ENCODE measurements at places on chromosomes 7 and 10. TPM values are rescaled to one million over a fixed set of nuclear protein-coding genes. Genes with fewer than 3 reads are reported as not detected.

The CALD1 gene
- polyA plus RNA-seq, result 303 TPM

The CPVL gene
- 0.16 TPM for polyA plus RNA-seq

The CLCN1 gene
- 0.12 TPM for polyA plus RNA-seq

- DNase-seq, result no peak
- H3K27me3 ChIP-seq, result no peaks in the 10 kb centered on the region
- H3K36me3 ChIP-seq, result no peaks in the 10 kb centered on the region
- H3K4me1 ChIP-seq, result 0 out of 2 replicates have a peak, but pooled peaks cover 8% of the 10 kb centered on the region
- no peak overlapping the region for H3K4me3 ChIP-seq
These were observed 150.3 kb downstream of the AHR start for GRCh38 chr7:17448479-17449423.

GRCh38 chr7:141754939-141755338 lies 9.0 kb upstream of the TAS2R3 start:
- H3K27ac ChIP-seq, result no peak overlapping the region
- H3K36me3 ChIP-seq, result peaks cover 84% of the 10 kb centered on the region
- H3K27me3 ChIP-seq, result no peaks in the 10 kb centered on the region
- no peaks in the 10 kb centered on the region for H3K4me1 ChIP-seq

DNA sequence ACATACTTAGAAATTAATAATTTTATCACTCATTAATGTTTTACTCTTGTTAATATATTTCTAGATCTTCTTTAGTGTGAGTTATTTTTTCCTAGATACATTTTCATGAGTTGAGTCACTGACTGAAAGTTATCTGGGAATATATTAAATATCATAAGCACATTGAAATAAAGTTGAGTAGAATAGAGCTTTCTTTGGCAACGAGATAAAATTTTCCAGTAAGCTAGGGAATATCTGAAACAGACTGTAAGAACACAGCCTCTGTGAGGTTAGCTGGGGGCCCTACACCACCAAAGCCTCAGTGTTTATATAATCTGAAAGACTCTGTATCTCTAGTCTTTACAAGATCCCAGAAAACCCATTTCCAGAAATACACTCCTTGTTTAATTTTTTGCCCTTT lies 347.8 kb upstream of the PLXDC2 start:
- no peaks in the 10 kb centered on the region for H3K4me1 ChIP-seq
- no peaks in the 10 kb centered on the region for H3K27me3 ChIP-seq
- H3K4me3 ChIP-seq, result no peak overlapping the region
- H3K27ac ChIP-seq, result no peak overlapping the region
- H3K36me3 ChIP-seq, result no peaks in the 10 kb centered on the region
- no peak for DNase-seq

- peaks cover 76% of the 10 kb centered on the region for H3K36me3 ChIP-seq
- H3K27me3 ChIP-seq, result no peaks in the 10 kb centered on the region
- DNase-seq, result peak; percentile 59
- H3K27ac ChIP-seq, result no peak overlapping the region
- H3K4me1 ChIP-seq, result peaks cover 21% of the 10 kb centered on the region
- no peak overlapping the region for H3K4me3 ChIP-seq
These were observed 152.0 kb downstream of the SVIL start for GRCh38 chr10:29482591-29483431.

The GPR22 gene
- 0.03 TPM for polyA plus RNA-seq

GRCh38 chr7:116591202-116592040 lies 66.6 kb downstream of the CAV1 start:
- peak overlapping the region; percentile 16 for H3K4me3 ChIP-seq
- peaks cover 15% of the 10 kb centered on the region for H3K4me1 ChIP-seq
- DNase-seq, result peak; percentile 11
- H3K27ac ChIP-seq, result 0 out of 2 replicates have a peak overlapping the region, but pooled peaks have one; percentile 8
- no peaks in the 10 kb centered on the region for H3K36me3 ChIP-seq
- no peaks in the 10 kb centered on the region for H3K27me3 ChIP-seq

DNA sequence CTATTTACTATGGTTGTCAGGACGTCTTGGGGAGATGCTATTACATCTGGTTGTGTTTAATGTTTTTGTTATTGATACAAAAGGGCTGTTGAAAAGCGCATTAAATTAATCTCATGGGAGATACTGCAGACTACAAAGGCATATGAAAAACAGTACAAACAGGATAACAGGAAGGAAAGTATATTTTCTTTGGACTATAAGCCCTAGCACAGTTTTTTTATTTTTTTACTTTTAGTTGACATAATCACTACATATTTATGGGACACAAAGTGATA lies 341.3 kb downstream of the ARL4A start:
- H3K27me3 ChIP-seq, result peaks cover 5% of the 10 kb centered on the region
- DNase-seq, result no peak
- H3K27ac ChIP-seq, result no peak overlapping the region
- no peaks in the 10 kb centered on the region for H3K4me1 ChIP-seq
- no peaks in the 10 kb centered on the region for H3K36me3 ChIP-seq

- H3K4me1 ChIP-seq, result no peaks in the 10 kb centered on the region
- no peaks in the 10 kb centered on the region for H3K36me3 ChIP-seq
- DNase-seq, result no peak
- H3K4me3 ChIP-seq, result no peak overlapping the region
These were observed 55.5 kb upstream of the FAM171A1 start for GRCh38 chr10:15426558-15426957.

- H3K27me3 ChIP-seq, result no peaks in the 10 kb centered on the region
- H3K36me3 ChIP-seq, result no peaks in the 10 kb centered on the region
- DNase-seq, result no peak
- H3K4me1 ChIP-seq, result no peaks in the 10 kb centered on the region
- no peak overlapping the region for H3K27ac ChIP-seq
- no peak overlapping the region for H3K4me3 ChIP-seq
These were observed 198.0 kb downstream of the CAMK1D start for GRCh38 chr10:12547301-12547771.

- H3K27ac ChIP-seq, result no peak overlapping the region
- H3K36me3 ChIP-seq, result no peaks in the 10 kb centered on the region
- no peaks in the 10 kb centered on the region for H3K27me3 ChIP-seq
- H3K4me1 ChIP-seq, result peaks cover 9% of the 10 kb centered on the region
- no peak overlapping the region for H3K4me3 ChIP-seq
These were observed 32.6 kb downstream of the NUDT1 start for GRCh38 chr7:2274666-2275065.

The MRPS17 gene
- 17.4 TPM for polyA plus RNA-seq

DNA sequence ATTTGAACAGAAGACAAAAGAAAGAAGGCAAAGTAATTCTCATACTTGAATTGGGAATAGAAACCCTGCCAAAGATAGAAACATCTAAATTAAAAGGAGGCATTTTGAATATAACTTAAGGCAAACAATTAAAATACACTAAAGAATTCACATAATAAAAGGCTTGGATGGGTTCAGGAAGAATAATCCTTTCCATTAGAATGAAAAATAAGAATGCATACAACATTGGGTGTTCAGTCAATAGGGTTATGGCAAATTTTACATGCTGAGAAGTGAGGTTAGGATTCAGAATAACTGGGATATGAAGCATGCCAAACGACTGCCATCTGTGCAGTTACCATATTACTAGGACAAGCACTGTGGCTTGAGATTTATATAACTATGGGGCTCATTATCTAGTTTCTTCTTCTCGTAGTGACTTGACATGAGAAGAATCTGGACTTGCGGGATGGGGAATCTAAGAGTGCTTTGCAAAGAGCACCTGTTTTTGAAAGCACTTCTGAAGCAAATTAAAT lies 326.5 kb downstream of the THSD7A start:
- no peak for DNase-seq
- H3K27me3 ChIP-seq, result no peaks in the 10 kb centered on the region
- no peaks in the 10 kb centered on the region for H3K36me3 ChIP-seq
- no peak overlapping the region for H3K4me3 ChIP-seq
- H3K4me1 ChIP-seq, result no peaks in the 10 kb centered on the region

The SFRP5 gene
- polyA plus RNA-seq, result not detected

GRCh38 chr10:109450702-109451101 lies 472.6 kb downstream of the XPNPEP1 start:
- H3K4me1 ChIP-seq, result peaks cover 5% of the 10 kb centered on the region
- DNase-seq, result no peak
- peaks cover 2% of the 10 kb centered on the region for H3K27me3 ChIP-seq
- H3K4me3 ChIP-seq, result no peak overlapping the region
- no peaks in the 10 kb centered on the region for H3K36me3 ChIP-seq

The KLF14 gene
- not detected for polyA plus RNA-seq

The MSS51 gene
- 0.95 TPM for polyA plus RNA-seq

The VPS41 gene
- polyA plus RNA-seq, result 20.4 TPM

DNA sequence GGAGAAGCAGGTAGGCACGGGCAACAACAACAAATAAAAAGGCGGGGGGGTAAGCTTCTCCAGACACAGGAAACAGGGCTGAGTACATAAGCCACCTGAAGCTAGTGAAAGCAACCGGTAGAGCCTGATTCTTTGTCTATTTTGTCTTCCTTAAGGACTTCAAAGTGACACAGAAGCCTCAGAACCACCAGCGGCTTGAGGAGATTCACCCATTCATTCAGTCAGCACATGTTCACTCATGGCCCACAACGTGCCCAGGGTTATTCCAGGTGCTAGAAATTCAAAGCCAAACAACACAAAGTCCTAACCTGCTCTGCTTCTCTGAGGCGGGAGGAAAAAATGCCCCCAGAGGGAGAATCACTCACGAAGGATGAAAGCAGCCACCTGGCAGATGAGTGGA lies 69.3 kb upstream of the C7orf33 start:
- H3K27me3 ChIP-seq, result no peaks in the 10 kb centered on the region
- no peaks in the 10 kb centered on the region for H3K36me3 ChIP-seq
- H3K4me1 ChIP-seq, result no peaks in the 10 kb centered on the region
- no peak overlapping the region for H3K4me3 ChIP-seq
- no peak overlapping the region for H3K27ac ChIP-seq

- no peak overlapping the region for H3K27ac ChIP-seq
- no peak for DNase-seq
- H3K27me3 ChIP-seq, result no peaks in the 10 kb centered on the region
- no peaks in the 10 kb centered on the region for H3K36me3 ChIP-seq
These were observed 11.4 kb downstream of the AKR1C3 start for GRCh38 chr10:5105626-5106025.

Data from SK-N-SH (cell line).